ENCODE measurements at places on chromosomes 2 and 18.
A peak's percentile ranks its signal among the peaks of the same experiment; 100 is the strongest.

DNA sequence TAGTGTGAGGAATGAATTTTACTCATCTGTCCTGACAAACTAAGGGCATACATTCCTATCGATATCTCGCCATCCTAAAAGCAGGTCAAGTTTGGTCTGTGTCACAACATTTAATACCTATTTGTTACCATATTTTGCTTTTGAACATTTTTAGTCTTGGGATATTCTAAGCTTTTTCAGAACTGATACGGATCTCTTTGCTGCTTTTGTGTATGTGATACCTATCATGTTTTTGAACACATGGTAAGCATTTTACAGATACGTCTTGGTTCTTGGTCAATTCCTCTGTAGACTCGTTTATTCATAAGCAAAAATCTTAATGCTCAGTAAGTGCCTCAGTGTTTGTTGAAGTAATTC, 592 bp downstream of the ZNF397 start:
- no peak for DNase-seq

GRCh38 chr18:9017167-9017904, 85.2 kb upstream of the NDUFV2 start:
- peak; percentile 92 for DNase-seq

- no peak for DNase-seq
Measured at GRCh38 chr2:111162718-111163331, 42.1 kb downstream of the BCL2L11 start.

GRCh38 chr18:10416065-10416464, 38.4 kb upstream of the APCDD1 start:
- DNase-seq = no peak

GRCh38 chr2:41711736-41712135, 336.1 kb upstream of the PKDCC start:
- DNase-seq = no peak

DNA sequence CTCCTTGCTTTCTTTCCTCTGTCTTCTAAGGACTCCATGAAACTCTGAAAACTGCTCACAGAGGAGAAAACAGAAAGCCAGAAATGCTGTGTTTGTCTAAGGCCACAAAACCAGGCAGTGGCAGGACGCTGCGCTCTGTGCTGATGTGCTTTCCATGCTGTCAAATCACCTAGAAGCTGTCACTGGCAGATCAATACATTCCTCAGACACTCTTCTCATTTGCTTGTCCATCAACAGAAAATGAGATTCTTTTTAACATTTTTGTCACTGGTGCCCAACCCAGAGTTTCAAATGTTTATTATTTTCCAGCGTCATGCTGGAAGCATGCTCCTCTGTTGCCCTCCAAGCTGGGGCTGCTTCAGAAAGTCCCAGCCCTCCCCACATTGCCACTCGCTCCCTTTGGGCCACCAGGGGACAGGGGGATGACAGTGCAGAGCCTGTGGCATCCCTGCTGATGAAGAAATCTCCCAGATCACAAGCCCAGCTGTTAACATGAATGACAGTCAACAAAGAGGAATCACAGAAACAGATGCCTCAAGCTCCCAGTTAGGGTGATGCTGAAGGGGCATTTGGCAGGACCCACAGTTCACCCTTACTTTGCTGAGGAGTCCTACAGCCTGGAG, 117.5 kb upstream of the MEIS1 start:
- DNase-seq = no peak

DNA sequence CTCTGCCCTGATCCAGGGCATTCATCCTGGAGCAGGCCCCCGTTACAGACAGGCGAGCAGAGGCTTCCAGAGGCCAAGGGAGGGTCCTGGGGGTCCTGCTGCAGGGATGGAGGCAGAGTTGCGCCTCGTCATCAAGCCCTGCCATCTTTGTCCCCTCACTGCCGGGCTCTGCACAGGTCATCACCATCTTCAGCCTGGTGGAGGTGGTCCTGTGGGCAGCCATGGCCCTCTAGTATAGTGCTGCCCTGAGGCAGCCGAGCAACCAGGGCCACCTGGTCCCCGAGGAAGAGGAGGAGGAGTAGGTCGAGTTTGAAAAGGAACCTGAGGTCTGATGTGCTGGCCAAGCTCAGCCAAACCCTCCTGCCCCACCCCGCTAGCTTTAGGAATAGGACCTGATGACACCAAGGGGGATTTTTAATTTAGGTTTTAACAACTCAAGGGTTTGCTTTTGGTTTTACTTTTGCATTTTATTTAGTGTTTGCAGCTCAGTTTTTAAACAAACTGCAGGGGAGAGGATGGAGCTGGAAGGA, 8.8 kb upstream of the ALPI start:
- DNase-seq = peak; percentile 7

GRCh38 chr2:178860551-178860950, 53.3 kb upstream of the TTN start:
- DNase-seq = no peak

DNA sequence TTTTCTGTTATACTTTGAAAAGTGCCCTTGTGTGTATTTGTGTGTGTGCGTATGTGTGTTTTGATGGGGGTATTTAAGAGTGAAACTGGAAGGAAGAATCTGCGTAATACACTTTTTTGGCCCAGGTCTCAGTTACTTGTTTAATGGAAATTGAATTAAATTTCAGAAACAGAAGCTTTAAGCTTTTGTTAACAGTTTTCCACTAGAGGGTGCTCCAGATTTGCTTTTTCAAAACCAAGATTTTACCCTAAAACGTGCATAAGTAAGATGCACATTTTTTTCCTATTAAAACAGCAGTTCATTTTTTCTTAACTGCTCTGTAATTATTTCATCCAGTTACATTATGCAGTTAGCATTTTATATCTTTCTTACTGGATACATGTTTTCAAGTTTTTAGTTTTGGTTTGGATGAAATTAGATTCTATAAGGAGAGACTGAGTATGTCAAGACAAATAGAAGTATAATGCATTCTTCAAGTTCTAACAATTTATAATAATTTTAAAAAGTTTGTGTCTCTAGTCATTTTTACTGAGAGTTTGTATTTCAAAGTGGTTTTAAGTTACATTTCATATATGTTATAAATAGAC, 97.2 kb downstream of the PIK3C3 start:
- DNase-seq = no peak

DNA sequence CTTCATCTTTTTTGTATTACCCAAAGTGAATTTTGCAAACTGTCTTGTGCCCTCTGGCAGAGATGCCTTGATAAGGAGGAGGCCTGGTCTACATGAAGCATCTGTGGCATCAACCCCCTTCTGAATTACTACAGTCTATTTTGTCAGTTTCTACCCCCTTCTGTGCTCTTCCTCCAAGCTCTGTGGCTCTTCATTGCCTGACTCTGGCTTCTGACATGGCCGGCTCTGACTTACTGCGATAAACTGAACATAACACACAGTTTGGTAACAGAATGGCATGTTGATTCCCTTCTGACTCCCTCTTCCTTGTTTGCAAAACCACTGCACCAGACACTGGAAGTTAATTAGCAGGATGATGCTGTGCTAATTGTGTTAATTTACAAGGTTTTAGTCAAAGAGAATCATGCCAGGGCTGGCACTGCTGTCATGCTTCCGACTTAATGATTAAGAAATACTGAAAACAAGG, 122.5 kb downstream of the FIGN start:
- no peak for DNase-seq

GRCh38 chr2:237092920-237093781, 7.5 kb downstream of the COPS8 start:
- peak; percentile 64 for DNase-seq

DNA sequence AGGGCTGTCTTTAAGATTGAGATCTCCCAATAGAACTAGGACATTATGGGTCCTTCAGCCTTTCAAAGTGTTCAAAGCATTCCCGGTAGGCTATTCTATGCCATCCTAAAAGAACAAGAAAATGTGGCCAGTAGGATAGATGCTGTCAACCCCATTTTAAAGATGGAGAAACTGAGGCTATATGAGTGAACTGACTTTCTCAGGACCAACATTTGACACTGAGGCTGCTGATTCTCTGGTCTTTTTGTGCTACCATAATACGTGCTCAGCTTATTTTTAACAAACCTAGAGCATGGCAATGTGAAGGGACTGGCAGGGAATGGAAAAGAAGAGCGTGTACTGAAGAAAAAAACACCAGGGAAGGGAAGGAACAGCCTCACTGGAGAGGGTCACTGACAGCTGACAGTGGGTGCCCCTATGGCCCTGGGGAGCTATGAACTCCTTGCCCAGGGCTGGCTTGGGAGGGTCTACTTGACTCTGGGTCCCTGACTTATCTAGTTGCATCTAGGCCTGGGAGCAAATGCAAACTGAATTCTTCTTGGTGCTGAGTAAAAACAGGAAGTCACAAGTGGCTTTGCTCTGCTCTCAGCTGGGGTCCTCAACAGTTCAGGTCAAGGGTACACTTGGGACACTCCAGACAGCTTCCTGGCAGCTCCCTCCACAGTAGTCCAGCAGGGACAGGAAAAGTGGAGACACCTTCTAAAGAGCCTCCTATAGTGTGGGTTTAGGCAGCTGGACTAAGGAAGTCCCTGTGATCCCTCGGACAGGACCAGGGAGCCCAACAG, 2.3 kb downstream of the CYRIA start:
- DNase-seq = no peak

- DNase-seq = no peak
Measured at GRCh38 chr2:99156891-99157290, 2.1 kb downstream of the LIPT1 start.

DNA sequence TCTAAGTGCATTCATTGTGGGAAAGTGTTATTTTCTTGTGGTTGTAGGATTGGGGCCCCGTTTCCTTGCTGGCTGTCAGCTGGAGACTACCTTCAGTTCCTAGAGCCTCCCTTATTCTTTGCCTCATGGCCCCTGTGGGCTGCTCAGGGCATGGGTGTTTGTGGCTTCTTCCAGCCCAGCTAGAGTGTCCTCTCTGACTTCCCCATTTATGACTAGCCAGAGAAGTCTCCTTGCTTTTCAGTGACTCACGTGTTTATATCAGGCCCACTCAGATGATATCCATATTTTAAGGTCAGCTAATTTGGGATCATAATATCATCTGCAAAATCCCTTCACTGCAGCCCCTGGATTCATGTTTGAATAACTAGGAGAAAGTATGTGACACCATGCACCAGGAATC, 62.8 kb downstream of the DTNA start:
- DNase-seq = peak; percentile 37

GRCh38 chr2:162025121-162025911, 48.7 kb downstream of the DPP4 start:
- peak; percentile 49 for DNase-seq

DNA sequence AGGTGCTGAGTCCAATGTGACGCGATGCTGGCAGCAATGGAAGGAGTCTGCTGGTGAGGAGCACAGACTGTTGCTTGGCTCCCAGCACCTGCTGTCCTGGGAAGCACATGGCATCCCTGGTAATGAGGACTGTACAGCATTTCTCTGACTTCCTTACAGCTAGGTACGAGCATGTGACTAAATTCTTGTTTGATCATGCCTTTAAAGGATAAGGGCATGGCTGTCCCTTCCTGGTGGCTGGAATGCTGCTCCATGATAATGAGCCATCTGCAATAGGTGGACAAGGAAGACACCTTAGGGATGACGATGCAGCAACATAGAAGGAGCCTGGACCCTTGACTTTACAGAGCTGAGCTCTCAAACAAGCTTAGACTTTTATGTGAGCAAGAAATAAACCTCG, 278.0 kb upstream of the SPRED2 start:
- no peak for DNase-seq

DNA sequence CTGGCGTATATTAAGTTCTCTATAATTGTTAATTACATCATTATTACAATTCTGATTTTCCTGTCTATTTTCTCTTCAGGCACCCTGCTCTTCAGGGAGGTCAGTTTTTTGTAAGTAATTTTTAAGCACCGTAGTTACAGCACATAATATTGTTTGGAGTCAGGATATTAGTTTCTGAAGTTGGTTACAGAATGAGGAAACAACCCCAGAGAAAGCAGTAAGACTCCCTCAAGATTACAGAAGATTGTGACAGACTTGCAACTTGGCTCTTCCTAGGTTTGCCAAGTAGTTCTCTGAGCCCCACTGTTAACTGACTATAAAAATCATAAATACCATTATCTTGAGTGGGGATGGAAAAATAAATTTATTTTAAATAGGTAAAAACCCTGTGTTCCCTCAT, 921 bp downstream of the RPE start:
- DNase-seq = no peak

DNA sequence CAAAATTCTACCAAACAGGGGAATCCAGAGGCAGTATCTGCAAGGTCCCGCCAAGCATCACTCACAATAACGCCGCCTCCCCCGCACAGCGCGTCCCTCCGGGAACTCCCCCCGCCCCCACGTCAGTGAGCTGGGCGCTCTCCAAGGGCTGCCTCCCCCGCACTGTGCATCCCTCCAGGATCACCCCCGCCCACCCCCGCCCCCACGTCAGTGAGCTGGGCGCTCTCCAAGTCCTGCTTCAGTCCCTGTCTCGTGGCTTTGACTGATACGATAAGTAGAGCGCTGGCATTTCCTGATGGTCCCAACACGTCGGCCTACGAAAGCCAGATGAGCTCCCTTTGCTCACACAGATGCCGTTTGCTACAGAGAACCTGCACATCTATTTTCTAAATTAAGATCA, 130.7 kb upstream of the TPO start:
- DNase-seq = no peak

DNA sequence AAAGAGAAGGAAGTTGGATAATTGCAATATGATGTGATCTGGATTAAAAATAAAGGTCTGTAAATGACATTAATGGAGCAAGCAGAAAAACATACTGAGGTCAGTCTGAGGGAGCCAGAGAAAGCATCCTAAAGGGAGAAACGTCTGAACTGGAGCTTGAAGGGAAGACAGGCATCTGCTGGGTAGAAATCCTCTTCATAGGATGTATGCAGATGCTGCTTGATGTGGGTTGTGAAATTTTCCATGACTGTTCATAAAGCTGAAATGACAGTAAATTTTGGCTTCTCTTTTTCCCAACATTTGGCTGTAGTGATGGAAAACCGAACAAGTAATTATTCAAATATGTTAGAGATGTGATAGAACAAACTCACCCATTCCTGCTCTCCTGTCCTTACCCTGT, 287.6 kb downstream of the CAMKMT start:
- DNase-seq = no peak

GRCh38 chr2:237721458-237721857, 77.1 kb upstream of the RBM44 start:
- DNase-seq = no peak

DNA sequence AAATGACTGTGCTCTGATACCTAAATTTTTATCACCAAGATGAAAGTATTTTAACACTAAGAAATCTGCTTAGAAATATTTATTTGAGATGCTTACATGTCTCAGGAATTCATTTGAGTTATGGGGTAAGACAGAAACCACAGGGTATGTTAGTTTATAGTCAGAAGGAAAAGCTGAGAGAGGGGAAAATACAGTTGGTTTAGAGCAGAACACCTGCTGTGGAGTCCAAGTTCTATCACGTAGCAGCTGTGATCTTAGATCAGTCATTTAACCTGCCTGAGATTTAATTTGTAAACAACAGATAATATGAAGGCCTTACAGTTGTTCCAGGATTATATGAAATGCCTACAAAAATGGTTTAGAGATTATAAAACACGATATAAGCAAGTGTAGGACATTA, 29.0 kb downstream of the PDE6D start:
- DNase-seq = no peak

Measured in AG08396 (cell line).